ENCODE measurements at places on chromosomes 6 and 20. TPM values are rescaled to one million over a fixed set of nuclear protein-coding genes. Genes with fewer than 3 reads are reported as not detected.

The PPP1R14C gene
- total RNA-seq, result not detected

The ESF1 gene
- total RNA-seq, result 3.7 TPM

The BMP7 gene
- 11.8 TPM for total RNA-seq

The MPIG6B gene
- not detected for total RNA-seq

The SNAP91 gene
- 0.43 TPM for total RNA-seq

The C6orf58 gene
- total RNA-seq, result not detected

The NFKBIE gene
- 12.4 TPM for total RNA-seq

The TUBB1 gene
- total RNA-seq, result not detected

The NKX2-4 gene
- total RNA-seq, result 1.1 TPM

The MAS1 gene
- not detected for total RNA-seq

- DNase-seq, result no peak
Observed at GRCh38 chr6:24872779-24873178, 63.0 kb downstream of the RIPOR2 start.

- peak; percentile 48 for DNase-seq
Observed at GRCh38 chr6:146968041-146968760, 236.0 kb upstream of the STXBP5 start.

DNA sequence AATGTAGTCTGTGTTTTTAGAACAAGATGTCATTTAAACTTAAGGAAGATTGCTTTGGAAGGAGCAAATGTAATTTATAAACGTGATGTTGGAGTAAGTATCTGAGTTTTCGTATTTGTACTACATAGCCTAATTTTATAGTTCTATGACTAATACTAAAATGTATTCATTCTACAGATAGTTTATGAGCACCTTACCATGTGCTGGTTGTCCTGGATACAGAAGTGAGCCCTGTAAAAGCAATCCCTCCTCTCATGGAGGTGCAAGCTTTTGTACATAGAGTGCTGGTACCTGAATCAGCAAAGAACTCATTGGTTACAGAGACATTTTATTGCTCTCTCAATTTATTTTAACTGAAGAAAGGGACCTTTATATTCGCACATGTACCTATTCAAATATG is 27.1 kb downstream of the TBPL1 start:
- no peak for DNase-seq

DNA sequence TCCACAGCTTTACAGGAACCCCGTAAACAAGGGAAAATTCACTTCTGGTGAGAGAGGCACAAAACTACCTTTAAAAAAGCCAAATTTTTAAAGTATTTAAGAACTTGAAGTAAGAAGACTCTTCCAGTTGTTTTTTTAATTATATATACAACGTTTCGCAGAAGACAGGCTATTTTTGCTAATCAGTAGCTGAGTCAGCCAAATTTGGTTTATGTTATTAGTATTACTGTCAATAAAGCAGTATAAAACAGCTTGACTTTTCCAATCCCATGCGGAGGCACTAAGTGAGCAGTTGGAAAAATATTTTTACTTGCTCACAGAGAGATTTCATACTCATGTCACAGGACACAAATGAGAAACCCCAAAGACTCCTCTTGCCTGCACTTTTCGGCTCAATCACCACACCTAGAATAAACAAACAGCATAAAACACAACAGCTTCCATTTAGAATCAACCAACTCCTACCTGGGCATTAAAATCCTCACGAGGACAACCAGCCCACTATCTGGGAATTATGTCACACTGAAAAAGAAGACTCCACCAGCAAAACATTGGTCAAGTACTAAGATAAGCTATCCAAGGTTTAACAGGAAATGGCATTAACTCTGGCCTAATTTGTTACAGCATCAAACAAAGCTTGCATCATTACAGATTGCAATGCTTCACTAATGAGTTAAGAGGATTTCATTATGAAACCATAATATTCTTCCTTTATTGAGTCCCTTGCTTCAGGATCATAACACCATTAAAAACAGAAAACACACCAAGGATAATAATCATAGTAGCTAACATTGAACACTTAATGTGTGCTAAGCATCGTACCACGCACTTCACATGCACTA is 26.3 kb downstream of the ELOVL5 start:
- DNase-seq, result no peak

GRCh38 chr20:43979576-43980105 is 65.0 kb downstream of the TOX2 start:
- no peak for DNase-seq

DNA sequence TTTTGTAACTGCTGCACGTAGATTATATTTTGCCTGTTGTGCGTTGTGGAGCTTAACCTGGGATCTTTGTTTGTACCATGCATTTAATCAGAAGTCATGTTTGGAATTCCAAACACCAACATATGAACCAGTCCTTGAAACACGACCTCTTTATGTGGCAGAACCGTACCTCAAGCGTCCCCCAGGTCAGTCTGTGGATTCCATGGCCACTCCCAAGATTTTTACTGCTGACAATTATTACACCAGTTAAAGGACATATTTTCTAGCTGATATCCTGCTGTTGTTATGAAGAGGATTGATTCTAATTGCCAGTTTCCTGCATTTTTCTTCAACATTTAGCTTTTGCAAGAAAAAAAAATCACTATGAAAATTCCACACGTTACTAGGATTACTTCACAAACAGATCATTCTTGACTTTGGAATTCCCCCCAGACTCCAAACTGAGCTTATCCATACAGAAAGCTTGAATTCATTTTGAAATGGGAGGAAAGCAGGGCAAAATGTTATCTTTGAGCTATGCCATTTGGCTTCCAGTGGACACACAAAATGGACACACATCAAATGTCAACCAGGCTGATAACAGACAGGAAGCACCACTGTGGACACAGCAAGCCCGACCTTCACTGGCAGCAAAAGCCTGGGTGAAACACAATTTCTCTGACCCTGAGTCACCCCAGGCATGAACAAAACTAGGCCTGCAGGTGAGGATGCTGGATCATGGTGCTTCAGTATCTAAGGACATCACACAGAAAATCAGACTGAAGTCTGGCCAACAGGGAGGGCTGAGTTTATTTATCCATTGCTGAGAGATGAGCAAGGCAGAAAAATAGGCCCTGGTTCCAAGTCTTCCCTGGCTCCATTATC is 542.9 kb upstream of the JAG1 start:
- DNase-seq, result no peak

DNA sequence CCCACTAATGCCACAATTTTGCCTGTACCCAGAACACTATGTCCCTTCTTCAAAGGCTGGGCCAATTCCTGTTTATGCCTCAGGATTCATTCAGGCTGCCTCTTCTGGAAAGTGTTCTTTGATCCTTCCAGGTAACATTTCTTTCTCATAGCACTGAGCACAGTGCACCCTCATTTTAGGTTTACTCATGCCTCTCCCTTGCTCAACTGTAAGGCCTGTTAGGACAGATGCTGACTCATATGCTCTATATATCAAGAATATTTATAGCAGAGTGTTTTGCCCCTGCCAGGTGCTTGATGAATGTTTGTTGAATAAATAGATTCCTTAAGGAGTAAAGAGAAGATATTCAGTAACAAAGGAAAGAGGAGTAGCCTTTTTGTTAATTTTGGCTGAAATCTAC is 263.9 kb downstream of the PHF3 start:
- peak; percentile 37 for DNase-seq

All from H4 (cell line).